Fibroblast of skin of right quadriceps (primary cell): ENCODE measurements at places on chromosomes 5 and 9.

GRCh38 chr9:137310189-137311052 lies 8.3 kb upstream of the NRARP start:
- DNase-seq: no peak

GRCh38 chr9:20351715-20352114 lies 270.6 kb downstream of the MLLT3 start:
- peak; percentile 49 for DNase-seq

GRCh38 chr5:19853616-19854240 lies 134.3 kb downstream of the CDH18 start:
- peak; percentile 87 for DNase-seq

DNA sequence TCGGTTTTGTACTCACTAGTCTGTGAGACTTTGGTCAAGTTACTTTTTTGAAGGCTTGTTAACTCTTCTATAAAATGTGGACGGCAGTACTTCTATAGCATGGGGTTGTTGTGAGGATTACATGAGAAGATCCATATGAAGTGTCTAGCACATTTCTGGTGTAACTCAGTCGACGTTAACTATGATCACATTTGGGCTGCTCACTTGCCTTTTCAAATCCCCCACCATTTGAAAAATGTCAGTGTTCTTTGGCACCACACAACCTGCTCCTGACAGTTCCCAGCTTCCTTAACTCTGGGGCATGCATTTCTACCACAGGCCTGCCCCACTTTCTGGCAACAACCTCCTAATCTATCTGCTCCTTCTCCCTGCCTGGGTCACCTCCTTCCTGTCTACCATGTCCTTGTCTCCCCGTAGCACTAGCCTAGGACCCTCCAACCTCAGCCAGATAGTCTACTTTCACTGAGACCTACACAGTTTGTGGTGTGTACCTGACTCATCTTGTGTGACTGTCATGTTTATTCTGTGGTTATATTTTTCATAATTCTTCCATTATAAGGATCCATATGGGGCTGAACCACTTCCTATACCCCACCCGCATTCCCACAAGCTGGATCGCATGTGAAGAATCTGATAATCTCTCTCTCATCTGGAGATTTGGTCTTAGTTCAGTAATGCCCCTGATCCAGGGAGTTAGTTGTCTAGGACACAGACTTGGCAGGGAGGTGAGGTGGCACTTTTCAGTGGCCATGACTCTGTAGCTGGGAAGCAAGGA lies 30.2 kb upstream of the BASP1 start:
- DNase-seq: peak; percentile 75

DNA sequence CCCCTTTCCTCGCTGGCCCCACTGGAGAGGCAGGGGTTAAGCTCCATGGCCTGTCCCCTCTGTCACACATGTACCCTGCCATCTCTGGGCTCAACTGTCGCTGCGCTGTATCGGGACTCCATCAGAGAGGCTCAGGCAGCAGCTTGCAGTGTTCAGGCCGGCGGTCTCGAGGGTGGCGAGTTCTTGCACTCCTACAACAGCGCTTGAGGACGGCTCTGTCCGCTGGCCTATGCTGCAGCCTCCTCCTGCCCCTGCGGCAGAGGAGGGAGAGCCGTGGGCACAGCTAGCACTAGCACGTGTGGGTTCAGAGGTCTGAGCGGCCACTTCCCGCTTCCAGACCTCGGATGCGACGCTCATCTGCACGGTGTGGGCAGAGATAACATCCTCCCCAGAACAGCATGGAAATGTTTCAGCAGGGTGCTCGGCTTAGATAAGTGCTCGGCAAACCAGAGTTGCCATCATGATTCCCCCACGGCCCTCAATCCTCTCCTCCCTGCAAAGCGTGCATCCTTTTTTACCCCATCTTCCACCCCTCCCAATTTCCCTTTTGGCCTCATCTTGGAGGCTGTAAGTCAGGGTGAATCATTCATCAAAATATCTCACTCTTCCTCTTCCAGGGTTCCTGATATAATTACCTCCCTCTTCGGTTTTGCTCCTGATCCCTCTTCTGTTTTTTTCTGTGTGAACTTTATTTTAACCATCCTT lies 41.9 kb upstream of the FUBP3 start:
- peak; percentile 21 for DNase-seq

DNA sequence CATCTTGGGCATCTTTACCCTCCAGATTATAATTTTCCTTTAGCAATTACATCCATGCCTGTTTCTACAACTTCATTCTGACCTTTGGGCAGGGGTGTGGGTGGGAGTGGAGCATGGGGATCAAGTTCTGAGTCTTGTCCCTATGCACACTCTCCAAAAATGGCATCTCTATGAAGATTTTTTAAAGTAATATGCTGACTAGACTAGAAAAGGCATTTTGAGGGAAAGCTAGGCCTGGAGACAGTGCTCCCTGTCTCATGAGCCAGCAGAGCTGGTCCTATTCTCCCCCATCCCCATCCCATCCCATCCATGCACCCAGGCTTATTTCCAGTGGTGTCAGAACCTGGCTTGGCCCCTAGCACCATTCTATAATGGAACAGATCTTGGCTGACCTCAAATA lies 398.0 kb upstream of the SLC24A2 start:
- no peak for DNase-seq

DNA sequence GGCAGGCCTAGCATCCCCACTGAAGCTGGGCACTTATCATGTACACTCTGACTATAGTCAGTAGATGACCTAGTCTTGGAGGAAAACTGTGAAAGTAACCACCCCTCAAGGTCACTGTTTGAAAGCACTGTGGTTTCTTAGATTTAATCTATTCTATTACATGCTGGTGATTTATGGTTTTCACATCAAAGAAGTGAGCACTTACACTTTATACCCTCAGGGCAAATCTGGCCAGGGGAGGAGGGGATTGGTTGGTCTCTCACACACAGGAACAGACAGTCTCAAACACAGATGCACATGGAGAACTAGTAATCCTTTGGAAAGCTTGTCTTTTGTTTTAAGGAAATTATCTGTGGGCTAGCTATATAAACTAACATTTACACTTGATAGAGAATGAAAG lies 17.9 kb upstream of the SPIN1 start:
- DNase-seq: no peak

DNA sequence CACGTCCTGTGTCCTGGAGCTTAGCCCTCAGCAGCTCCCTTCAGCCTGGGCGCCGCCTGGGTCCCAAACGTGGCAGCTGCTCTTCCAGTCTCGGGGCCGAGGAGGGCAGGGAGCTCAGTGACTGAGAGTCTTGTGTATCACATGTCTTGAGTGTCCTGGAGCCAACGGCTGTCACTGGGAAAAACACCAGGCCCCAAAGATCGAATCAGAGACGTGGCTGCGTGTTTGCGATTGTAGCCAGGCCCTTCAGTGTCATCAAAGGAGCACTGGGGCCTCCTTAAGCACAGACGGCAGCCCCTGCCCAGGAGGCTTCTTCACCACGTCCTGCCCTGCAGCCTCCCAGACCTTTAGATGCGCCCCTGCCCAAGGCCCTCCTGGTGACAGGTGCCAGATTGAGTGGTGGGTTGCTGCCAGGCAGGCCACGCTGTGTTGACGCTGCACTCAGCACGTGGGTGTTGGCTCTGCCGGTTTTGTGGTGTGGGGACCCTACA lies 5.7 kb upstream of the EXOC3 start:
- no peak for DNase-seq

- DNase-seq: peak; percentile 84
These were observed 115.2 kb downstream of the EFNA5 start for GRCh38 chr5:107555425-107556090.

DNA sequence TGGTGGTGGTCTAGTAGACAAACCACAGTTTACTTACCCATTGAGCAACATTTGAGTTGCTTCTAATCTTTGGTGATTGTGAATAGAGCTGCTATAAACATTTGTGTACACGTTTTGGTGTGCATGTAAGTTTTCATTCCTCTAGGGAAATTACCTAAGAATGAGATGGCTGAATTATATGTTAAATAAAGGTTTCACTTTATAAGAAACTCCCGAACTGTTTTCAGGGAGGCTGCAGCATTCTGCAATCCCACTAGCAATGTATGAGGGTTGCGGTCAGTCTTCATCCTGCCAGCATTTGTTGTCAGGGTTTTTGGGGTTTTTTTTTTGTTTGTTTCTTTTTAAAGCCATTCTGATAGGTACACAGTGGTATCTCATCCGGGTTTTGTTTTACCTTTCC lies 45.7 kb upstream of the PPARGC1B start:
- no peak for DNase-seq

- DNase-seq: no peak
These were observed 75.5 kb upstream of the CDK20 start for GRCh38 chr9:88049677-88050307.

DNA sequence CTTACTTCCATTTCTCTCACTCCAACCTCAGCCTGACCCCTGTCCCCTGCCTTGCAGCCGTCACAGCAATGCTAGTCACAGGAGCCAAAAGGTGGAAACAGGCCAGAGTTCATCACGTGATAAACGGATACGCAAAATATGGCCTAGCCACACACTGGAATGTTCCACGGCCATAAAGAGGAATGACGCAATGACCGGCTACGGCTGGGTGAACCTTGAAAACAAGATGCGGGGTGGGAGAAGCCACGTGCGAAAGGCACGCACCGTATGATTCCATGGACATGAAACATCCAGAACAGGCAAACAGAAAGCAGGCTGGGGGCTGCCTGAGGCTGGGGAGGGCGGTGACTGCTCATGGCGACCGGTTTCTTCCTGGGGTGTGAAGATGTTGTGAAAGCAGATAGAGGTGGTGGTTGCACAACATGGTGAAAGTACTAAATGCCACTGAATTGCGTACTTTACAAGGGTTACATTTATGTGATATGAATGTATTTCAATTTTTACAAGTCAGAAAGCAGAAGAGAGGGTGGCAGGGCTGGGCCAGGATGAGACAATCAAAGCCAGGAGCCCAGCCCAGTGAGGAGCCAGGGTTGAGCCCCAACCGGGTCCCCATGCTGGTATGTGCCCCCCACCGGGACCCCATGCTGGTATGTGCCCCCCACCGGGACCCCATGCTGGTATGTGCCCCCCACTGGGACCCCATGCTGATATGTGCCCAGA lies 117.8 kb upstream of the SARDH start:
- DNase-seq: peak; percentile 52

DNA sequence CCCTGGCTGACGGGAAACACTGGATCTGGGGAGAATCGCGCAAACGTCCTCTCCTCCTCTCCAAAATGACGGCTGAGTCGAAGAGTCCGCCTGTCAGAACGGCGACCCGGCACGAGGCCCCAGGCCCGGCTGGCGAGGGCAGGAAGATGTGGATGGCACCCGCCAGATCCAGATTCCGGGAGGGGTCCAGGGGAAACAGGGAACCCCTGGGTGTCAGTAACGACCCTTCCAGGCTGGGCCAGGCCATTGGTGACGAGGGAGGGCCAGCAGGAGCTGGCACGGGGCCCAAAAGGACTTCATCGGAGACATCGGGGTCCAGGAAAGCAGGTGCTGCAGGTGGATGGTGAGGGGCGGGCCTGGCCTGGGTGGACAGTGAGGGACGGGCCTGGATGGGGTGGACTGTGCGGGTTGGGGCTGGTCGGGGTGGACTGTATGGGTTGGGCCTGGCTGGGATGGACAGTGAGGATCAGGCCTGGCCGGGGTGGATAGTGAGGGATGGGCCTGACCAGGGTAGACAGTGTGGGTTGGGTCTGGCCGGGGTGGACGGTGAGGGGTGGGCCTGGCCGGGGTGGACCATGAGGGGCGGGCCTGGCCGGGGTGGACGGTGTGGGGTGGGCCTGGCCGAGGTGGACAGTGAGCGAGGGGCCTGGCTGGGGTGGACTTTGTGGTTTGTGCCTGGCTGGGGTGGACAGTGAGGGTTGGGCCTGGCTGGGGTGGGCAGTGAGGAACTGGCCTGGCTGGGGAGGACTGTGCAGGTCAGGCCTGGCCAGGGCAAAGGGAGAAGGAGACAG lies 14.0 kb downstream of the SLC6A3 start:
- DNase-seq: no peak

DNA sequence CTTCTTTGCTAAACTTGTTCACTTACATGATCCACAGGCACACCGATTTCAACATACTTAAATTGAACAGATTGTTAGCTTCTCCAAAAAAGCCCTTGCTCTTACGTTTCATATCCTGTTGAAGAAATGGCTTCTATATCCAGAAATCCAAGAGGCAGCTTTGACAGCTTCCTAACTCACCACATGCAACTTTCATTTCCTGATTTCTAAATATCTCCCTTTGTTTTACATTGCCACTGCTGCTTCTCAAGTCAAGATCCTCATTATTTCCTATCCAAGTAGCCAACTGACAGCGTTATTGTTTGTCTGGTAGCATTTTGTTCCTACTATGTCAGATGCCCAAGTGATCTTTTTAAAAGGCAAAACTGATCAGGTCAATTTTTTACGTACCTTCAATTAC lies 913.2 kb upstream of the TYRP1 start:
- DNase-seq: no peak

GRCh38 chr5:74895906-74896305 lies 29.7 kb upstream of the FAM169A start:
- DNase-seq: peak; percentile 58

DNA sequence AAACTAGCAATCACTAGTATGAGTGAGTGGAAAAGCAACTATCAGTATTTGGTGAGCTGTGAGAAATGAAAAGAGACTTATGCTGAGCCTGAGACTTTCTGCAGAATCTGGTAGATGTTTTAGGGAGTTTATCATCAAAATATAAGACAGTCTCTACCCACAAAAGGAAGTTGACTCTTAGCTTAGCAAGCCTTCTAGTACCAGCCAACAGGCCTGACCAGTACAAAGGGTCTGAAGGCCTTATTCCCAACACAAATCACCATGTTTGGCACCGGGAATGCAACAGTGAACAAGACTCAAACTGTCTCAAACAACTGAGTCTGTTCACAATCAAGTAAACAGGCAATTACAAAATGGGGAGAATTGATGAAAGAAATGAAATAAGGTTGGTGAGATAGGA lies 244.4 kb downstream of the CWC27 start:
- no peak for DNase-seq

DNA sequence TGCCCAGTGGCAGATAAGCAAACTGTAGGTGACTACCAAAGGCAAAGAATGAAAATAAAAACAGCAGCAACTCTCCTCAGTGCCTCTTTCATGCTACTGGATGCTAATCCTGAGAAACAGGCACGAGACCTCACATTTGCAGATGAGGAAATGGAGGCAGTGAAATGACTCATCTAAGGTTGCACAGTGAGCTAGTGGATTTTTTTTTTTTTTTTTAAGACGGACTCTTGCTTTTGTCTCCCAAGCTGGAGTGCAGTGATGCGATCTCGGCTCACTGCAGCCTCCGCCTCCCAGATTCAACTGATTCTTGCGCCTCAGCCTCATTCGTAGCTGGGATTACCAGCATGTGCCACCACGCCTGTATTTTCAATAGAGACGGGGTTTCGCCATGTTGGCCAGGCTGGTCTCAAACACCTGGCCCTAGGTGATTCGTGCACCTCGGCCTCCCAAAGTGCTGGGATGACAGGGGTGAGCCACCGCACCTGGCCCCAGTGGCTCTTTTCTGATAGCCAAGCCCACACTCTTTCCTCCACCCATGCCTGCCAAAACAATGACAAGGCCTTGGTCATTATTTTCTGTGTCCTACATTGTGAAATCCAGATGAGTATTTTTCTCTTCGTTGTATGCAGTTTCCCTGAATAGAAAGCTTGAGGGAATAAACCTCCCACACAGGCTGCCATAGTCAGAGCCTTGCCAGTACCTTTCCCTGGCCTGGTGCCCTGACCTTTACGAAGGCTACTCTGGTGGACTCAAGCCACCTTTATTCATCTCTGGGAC lies 19.2 kb downstream of the DOCK2 start:
- DNase-seq: no peak

GRCh38 chr9:132690696-132691095 lies 20.4 kb downstream of the GTF3C4 start:
- DNase-seq: peak; percentile 17
